ENCODE measurements at places on chromosomes 11 and 22. TPM values are rescaled to one million over a fixed set of nuclear protein-coding genes. Genes with fewer than 3 reads are reported as not detected.

RPUSD4 gene
- total RNA-seq: 38.3 TPM

PLAAT4 gene
- total RNA-seq: 24.1 TPM

MRGPRF gene
- total RNA-seq: not detected

ANKRD49 gene
- 19.1 TPM for total RNA-seq

LDHAL6A gene
- total RNA-seq: not detected

PDE3B gene
- 43.1 TPM for total RNA-seq

SAA4 gene
- total RNA-seq: not detected

All from activated CD8-positive, alpha-beta T cell treated with anti-CD3 and anti-CD28 coated beads for 36 hours (primary cell).